Karpas-422 (cell line): ENCODE measurements at places on chromosomes 4 and X.

- H3K4me3 ChIP-seq = no peak overlapping the region
- no peak overlapping the region for H3K27ac ChIP-seq
- H3K36me3 ChIP-seq = no peaks in the 10 kb centered on the region
- no peaks in the 10 kb centered on the region for H3K27me3 ChIP-seq
- no peaks in the 10 kb centered on the region for H3K4me1 ChIP-seq
These were observed 919.1 kb downstream of the ADGRL3 start for GRCh38 chr4:62119195-62119594.

DNA sequence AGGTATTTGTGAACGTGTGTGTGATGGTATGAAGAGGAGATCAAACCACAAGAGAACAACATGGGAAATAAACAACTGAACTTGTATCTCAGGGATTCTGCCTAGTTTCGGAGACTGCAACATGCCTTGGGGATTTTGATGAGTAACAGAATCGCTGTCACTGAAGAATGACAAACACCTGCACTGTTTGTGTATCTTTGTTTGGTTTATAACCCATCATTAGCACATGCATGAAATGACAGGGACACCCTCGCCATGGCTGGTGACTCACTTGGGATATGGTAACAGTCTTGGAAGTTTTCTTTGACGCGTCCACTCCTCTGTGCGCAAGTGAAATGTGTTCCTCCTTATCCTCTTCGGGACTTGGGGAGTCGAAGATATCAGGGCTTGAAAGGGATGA, 30.3 kb upstream of the MAP3K15 start:
- no peak for DNase-seq
- H3K4me3 ChIP-seq = no peak overlapping the region
- H3K27ac ChIP-seq = no peak overlapping the region
- H3K36me3 ChIP-seq = peaks cover 2% of the 10 kb centered on the region

GRCh38 chrX:38638952-38639529, 77.7 kb downstream of the TSPAN7 start:
- H3K36me3 ChIP-seq = no peaks in the 10 kb centered on the region
- H3K4me3 ChIP-seq = no peak overlapping the region
- H3K27me3 ChIP-seq = no peaks in the 10 kb centered on the region
- H3K27ac ChIP-seq = no peak overlapping the region

DNA sequence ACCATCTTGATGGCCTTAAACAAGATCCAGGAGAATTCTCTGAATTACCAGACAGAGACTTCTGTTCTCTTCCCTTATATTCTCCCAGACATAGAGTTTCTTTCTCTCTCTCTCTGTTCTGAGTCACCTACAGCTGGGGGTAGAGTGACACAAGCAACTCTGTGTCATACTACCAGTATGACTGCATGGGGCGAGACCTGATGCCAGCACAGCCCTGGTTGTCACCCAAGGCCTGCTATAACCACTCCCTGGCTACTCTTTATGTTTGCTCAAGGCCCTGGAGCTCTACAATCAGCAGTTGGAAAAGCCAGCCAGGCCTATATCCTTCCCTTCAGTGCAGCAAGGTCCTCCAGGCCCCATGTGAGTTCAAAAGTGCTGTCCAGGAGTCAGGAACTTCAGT, 114.2 kb upstream of the TENT5D start:
- no peaks in the 10 kb centered on the region for H3K27me3 ChIP-seq
- no peaks in the 10 kb centered on the region for H3K4me1 ChIP-seq
- H3K36me3 ChIP-seq = no peaks in the 10 kb centered on the region
